ENCODE measurements at places on chromosomes 2 and 18.

- no peak for DNase-seq
Observed at GRCh38 chr18:75625966-75626365, 198.5 kb upstream of the SMIM21 start.

GRCh38 chr2:55097082-55097460 lies 46.8 kb upstream of the RTN4 start:
- DNase-seq, result no peak

DNA sequence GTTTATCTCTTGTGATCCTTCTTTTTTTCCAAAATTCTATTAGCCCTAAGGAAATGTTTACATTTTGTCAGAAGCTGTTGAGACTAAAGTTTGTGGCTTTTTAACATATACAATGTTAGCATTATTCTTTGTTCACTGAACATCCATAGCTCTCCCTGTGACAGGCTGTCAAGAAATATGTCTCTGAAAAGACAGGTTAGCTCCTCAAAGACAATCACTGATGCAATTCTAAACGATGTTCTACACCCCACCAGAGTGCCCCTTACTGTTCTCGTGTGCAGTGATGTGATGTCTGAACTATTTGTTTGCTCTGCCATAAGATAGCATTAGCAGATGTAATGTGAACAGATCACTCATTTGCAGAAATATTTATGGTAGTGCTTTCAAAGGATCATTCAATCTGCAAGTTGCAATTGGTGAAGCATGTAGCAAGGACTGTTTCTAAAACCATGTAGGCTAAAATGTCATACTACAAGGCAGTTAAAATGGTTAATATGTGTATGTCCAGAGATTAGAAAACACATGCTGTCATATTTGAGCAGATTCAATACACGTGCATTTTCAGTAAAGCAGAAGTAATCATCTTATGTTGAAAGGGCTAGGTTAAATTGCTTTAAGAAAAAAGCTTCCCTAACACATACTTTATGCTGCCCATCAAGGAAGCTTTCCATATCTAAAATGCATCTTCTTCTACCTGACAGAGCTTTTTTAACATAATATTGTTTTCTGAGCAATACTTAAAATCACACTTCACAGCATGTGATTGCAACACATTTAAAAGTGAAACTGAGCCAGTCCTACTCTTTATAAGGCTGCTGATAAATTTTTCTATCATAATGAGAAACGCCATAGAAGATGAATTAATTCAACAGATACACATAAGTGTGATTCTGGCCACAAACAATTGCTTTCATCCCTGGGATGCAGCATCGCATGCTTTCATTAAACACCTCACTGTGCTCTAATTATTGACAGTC lies 285.7 kb upstream of the UBE2E3 start:
- peak; percentile 36 for DNase-seq

DNA sequence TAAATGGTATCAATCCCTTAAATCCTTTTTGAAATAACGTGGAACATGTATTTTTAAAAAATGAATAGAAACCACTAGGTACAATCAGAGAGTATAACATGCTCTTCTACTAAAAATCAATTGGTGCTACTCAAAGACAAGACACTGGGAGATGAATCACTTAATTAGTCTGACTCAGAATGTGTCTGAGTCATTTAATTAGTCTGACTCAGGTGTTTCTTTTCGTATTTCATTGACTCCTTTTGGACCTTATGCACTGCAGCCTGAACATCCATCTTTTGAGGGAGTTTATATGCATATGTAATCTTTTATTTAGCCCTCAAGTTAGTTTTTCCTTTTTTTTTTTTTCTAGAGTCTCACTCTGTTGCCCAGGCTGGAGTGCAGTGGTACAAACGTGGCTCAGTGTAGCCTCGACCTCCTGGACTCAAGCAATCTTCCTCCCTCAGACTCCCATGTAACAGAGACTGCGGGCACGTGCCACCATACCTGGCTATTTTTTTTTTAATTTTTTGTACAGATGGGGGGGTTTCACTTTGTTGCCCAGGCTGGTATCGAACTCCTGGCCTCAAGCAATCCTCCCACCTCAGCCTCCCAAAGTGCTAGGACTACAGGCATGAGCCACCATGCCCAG lies 26.5 kb downstream of the PPP4R3B start:
- peak; percentile 51 for DNase-seq

GRCh38 chr2:25292408-25292807 lies 49.3 kb downstream of the DNMT3A start:
- DNase-seq, result no peak

DNA sequence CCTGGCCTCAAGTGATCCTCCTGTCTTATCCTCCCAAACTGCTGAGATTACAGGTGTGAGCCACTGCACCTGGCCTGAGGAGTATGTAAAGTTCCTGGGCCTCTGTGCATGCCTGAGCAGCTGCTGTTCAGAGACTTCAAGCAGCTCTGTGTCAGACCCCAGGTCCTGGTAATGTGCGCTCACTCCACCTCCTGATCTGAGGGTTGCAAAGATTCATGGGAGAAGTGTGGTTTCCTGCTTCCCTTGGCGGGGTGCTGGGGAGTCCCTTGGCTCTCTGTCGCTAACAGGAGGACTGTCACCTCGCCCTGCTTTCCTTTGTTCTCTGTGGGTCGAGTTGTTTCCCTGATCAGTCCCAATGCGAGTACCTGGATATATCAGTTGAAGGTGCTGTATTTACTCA lies 8.6 kb upstream of the IL36A start:
- DNase-seq, result no peak

- DNase-seq, result peak; percentile 75
Observed at GRCh38 chr18:23226930-23227725, 91.8 kb downstream of the CABLES1 start.

GRCh38 chr2:127196998-127197397 lies 23.1 kb downstream of the CYP27C1 start:
- no peak for DNase-seq

GRCh38 chr2:88860421-88861075 lies 169.1 kb downstream of the RPIA start:
- no peak for DNase-seq

- no peak for DNase-seq
Observed at GRCh38 chr2:10245661-10246060, 57.0 kb upstream of the HPCAL1 start.

DNA sequence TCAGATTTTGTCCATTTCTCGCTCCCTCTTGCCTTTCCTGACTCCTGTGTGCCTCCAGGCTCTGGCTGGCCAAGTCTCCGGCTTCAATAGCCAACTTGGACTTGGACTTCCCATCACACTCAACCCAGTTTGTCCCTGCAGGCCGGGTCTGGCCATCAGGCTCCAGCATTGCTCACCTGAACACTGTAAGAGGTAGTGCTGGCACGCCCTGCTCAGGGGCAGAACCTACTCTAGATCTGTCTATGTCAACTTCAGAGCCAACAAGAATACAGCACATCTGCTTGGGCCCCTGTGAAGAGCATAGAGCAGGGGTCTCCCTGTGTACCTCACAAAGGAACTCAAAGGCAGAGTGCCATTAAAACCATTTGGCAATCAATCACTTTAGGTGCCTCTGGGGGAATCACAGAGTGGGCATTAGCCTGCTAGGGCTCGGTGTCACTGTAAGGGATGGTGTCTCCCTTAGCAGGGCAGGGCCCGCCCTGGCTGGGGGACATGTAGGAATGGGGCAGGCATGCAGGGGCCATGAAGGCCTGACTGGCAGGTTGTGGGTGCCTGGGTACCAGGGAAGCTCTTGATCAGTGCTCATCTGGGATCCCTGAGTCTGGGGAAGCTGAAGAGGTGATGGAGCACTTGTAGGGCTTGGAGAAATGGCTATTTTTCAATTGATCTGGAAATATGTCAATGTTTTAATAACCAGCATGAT lies 325.9 kb downstream of the CLIP4 start:
- DNase-seq, result no peak

GRCh38 chr2:8159211-8159965 lies 522.5 kb upstream of the ID2 start:
- DNase-seq, result no peak

DNA sequence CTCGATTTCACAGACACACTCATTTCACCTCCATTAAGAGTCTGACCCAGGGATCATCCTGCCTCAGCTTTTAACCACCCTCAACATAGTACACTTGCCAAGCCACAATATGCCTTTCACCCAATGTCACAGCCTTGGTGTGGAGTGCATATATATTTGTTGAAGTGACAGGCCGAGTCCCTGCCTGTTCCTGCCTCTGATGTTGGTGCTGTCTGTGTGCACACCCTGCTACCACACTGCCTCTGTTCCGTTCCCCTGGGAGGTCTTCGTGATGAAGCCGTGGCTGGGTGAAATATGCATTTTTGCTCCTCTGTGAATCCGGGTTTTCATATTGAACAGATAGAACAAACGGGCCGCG lies 90.3 kb downstream of the RNF144A start:
- no peak for DNase-seq

DNA sequence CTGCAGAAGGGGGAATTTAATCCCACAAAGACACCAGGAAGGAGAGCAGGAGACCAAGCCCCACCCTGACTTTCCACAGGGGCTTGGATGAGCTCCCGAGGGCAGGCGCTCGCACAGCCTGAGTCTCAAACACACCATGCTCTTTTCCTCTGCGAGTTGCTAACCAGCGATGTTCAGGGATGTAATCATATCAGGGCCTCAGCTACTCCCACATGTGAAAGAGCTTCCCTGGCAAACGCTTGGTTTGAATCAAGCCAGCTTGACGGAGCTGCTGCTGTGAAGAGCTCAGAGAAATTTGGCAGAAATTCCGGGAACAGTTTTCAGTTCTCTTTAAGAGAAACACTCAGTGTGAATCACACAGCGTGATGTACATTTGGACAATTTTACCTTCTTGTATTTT lies 385.8 kb downstream of the GALR1 start:
- DNase-seq, result peak; percentile 35
